Stimulated activated CD4-positive, alpha-beta T cell treated with anti-CD3 and anti-CD28 coated beads, Interleukin-2, amount 100 ng/mL, for 48 hours (primary cell): ENCODE measurements at places on chromosomes 5 and 9.

DNA sequence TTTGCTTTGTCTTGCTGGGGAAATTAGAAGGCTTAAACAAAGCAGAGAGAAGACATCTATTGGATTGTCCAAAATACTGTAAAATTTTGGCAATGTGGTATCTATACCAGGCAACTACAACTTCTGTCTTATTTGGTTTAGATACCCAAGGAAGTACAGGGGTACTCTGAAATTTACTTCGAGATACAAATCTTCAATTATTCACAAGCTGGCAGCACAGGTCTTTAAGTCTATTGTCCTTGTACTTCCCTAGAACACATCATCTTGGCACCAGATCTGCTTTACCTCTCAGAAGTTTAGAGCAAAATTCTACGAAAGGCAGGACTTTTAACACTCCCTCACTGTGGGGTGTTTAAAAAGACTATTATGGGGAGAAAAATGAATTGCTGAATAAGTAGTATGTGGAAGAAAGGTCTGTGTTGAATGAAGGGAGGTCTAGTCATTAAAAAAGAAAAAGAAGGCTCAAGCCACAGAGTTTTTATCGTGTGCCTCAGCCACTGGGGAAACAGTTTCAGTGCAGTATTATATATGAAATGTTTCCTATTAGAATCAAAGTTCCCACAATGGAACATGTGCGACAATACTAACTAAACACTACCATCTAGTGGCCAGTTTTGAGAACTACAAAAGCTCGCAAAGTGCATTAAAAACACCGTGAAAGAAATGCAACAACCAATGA, 93.7 kb downstream of the PDE4D start:
- peak; percentile 20 for DNase-seq

- DNase-seq, result no peak
These were observed 99.1 kb downstream of the RAB3C start for GRCh38 chr5:58681943-58682342.

GRCh38 chr9:32136700-32137339, 247.6 kb upstream of the ACO1 start:
- no peak for DNase-seq

GRCh38 chr5:179255527-179256327, 89.5 kb downstream of the ADAMTS2 start:
- DNase-seq, result no peak

- DNase-seq, result no peak
These were observed 4.7 kb upstream of the SLC2A6 start for GRCh38 chr9:133483611-133484010.

DNA sequence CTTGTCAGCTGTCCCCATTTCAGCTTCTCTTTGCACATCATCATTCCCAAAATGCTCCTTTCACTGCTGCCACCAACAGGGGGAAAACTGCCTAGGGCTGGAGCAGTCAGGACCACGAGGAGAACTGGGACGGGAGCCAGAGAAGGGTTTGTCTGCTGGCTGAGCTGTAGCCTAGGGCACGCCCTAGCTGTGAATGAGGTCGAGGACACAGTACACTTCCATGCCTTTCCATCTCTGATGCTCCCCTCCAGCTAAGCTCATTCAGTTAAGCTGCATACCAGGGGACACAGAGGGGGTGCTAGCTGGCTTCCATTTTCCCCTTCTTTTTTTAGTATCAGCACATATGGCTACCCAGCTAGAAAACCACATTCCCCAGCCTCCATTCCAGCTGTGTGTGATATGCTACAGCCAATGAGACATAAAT, 64.7 kb downstream of the STK10 start:
- DNase-seq, result no peak

DNA sequence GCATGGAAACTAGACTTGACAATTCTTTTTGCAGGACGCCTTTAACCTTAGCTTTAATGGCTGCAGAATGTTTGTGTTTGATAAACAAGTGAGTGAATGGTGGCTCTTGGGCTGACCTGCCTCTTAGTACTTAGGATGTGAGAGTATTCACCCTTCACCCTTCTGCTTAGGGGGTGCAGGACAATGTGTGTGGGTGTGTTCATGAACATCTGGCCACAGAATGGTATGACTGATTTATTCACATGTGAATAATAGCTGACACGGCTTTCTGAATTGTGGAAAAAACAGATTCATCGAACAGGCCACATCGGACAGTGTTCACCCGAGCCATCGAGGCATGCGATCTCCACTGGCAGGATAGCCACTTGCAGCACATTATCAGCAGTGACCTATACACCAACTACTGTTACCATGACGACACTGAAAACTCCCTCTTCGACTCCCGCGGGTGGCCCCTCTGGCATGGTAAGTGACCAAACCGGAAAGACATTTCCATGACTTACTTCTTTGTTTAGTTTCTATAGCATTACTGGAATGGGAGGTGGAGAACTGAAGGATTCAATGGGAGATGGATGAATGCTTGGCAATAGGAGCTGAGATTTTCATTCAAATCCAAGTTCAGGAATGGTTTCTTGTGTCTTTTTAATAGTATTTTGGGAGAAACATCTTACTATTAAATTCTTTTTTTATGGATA, 193.6 kb downstream of the ZSWIM6 start:
- no peak for DNase-seq

DNA sequence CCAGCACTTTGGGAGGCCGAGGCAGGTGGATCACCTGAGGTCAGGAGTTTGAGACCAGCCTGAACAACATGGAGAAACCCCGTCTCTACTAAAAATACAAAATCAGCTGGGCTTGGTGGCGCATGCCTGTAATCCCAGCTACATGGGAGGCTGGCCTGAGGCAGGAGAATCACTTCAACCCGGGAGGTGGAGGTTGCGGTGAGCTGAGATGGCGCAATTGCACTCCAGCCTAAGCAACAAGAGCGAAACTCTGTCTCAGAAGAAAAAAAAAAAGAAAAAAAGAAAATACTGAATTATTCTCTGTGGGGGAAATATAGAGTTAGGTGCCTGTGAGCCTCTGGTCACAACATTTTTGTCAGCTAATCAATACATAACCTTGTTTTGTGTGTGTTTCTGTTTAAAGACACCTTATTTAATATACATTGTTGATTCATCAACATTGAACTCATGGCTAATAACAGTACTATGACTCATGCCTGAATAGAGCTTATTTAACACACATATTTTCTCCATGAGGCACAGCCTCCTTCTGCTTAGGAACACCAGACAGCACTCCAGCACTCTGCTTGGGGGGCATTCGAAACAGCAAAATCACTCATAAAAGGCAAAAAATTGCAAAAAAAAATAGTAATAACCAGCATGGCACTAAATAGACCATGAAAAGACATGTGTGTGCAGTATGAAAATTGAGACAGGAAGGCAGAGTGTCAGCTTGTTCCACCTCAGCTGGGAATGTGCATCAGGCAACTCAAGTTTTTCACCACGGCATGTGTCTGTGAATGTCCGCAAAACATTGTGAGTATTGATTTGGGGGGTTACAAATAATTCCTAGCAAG, at the start of gene IL31RA:
IL31RA (plus strand) TSS at position 519 of the 836 bp plus-strand sequence; CDS start at position 733, 214 bp downstream.
- no peak for DNase-seq

GRCh38 chr5:115941051-115941675, 21.1 kb upstream of the LVRN start:
- no peak for DNase-seq

DNA sequence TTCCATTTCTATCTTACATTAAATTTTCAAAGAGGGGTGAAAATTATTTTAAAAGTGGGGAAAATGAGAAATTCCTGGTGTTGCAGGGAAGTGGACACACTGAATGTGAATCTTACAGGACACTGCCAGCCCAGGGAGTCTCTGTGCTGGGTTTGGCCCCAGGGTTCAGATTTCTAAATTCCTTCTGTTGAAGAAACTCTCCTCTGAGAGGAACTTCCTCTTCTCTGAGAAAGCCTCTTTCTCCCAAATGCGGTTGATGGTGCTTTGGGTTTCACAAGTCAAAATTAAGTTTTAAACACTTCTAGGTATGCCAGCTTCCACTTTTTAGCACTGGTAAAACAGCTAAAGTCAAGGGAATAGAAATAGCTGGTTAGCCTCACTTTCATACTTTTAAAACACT, 317.9 kb upstream of the ITGA1 start:
- no peak for DNase-seq

DNA sequence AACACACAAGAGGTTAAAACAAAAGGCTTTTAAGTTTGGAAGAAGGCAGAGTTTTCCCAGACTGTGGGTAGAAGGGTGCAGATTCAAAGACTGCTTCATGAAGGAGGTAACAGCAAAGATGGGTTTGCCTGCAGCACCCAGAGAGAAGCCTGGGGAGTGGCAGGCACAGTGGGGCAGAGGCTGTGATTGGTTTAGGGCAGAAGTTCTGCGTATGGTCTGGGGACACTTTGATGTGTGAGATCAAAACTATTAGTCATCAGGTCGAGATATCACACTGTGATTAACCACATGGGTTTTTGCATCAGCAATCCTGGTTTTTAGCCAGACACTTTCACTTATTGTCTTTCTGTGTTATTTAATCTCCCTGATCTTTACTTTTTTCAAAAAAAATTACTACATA, 188.8 kb upstream of the GLRA1 start:
- DNase-seq, result peak; percentile 22

DNA sequence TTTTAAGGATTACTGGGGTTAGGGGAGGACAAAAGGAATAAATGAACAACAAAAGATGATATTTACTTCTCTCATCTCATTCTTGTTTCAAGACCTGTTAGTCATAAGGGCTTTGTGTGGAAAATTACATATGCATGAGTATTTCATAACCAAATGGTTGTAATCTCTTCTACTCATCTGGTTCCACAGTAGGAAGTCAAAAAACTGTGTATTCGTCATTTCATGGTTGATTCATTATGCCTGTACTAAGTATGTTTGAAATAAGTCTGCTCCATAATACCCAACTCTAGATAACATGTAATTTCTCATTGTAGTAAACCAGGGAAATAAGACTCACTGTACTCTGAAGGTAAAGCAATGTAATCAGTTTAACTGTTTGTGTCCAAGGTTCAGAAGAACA, 212.9 kb downstream of the ARRDC3 start:
- DNase-seq, result no peak

DNA sequence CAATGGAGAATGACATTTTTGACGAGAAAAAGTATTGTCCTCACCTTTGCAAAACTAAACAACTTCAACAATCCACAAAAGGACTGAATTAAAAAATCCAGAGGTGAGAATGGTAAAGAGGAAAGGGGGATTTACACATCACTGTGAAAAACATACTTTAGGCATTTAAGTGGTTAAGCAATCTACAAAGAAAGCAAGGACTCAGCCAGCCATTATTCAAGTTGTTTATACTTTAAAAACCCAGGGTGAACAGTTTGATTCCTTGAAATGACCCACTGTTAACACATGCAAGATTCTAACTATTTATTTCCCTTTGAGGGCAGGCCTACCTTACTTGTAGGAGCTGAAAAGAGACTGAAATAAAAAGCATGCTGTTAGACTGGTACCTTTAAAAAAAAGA, 29.3 kb downstream of the TUT7 start:
- no peak for DNase-seq

- no peak for DNase-seq
These were observed 34.1 kb downstream of the PAPPA start for GRCh38 chr9:116187570-116188170.

DNA sequence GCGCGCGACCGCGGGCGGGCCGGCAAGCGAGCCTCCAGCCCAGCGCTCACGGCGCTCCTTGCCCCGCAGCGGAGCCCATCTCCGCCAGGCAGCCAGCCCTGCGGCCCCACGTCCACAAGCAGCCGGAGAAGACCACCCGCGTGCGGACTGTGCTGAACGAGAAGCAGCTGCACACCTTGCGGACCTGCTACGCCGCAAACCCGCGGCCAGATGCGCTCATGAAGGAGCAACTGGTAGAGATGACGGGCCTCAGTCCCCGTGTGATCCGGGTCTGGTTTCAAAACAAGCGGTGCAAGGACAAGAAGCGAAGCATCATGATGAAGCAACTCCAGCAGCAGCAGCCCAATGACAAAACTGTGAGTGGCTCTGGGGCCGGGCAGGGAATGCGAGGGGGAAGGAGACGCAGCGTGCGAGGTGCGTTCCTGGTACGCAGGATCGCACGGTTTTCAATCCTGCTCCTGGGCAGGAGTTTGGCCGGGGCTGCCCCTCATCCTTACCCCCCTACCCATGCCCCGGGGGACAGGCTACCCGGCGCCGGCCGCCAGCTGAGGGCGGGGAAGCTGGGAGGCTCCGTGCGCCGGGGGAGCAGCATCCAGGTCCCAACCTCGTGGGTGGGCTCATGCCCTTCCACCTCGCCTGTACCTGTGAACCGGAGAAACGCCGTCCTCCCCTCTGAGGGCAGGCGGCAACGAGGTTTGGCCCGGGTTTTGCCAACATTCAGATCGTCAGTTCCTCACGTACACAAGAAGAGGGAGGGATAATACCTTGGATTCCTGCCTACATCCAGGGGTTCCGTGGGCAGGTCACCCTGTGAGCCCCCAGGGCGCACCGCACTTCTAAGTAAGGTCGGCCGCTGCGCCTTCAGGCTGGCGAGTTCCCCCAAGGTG, 6.6 kb downstream of the ISL1 start:
- no peak for DNase-seq

- DNase-seq, result no peak
These were observed 487.2 kb upstream of the ST8SIA4 start for GRCh38 chr5:101390151-101390908.

GRCh38 chr9:129270903-129271431, 92.9 kb upstream of the IER5L start:
- no peak for DNase-seq

DNA sequence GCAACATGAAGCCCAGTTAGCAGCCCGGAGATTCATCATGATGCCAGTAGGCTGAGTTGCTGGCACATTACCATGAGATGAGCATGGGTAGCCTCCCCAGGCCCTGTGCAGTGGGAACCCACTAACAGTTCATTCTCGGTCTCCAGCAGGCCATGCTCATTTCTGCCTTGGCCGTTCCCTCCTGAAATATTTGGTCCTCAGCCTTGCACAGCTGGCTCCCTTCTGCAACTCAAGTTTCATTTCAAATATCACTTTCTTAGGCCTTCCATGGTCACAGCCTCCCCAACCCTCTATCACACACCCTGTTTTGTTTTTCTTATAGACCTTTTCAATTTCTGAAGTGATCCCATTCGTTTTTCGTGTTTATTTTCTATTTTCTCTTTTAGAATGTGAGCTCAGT, 125.4 kb upstream of the VLDLR start:
- DNase-seq, result no peak

- no peak for DNase-seq
These were observed 17.8 kb upstream of the BHMT start for GRCh38 chr5:79093762-79094161.

DNA sequence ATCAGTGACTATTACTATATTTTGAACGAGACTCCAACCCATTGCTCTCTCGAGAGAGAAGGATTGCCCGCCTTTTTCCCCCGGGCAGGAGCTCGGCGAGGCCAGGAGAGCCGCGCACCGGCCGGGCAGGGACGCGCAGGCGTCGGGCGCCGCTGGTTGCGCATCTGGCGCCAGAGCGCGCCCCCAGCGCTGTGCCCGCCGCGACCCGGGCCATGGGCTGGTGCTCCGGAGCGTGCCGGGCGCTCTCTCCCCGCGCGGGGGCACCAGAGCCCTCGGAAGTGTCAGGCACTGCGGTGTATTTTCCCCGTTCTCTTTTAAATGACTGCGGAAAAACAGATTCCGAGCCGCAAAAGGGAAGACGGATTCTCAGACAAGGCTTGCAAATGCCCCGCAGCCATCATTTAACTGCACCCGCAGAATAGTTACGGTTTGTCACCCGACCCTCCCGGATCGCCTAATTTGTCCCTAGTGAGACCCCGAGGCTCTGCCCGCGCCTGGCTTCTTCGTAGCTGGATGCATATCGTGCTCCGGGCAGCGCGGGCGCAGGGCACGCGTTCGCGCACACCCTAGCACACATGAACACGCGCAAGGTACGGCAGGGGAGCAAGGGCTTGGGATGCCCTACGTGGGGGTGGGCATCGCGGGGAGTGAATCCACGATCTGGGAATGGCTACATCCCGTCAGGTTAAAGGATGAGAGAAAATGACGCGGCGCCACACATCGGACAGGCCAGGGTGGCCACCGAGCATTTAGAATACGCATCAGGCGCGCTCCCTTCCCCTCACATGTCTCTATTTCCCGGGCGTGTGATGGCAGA, 1.1 kb upstream of the NTRK2 start:
- peak; percentile 28 for DNase-seq
